GM23248 (cell line): ENCODE measurements at places on chromosomes 12 and 14.

GRCh38 chr12:118371321-118372282 lies 1.1 kb downstream of the TAOK3 start:
- DNase-seq: peak; percentile 61

DNA sequence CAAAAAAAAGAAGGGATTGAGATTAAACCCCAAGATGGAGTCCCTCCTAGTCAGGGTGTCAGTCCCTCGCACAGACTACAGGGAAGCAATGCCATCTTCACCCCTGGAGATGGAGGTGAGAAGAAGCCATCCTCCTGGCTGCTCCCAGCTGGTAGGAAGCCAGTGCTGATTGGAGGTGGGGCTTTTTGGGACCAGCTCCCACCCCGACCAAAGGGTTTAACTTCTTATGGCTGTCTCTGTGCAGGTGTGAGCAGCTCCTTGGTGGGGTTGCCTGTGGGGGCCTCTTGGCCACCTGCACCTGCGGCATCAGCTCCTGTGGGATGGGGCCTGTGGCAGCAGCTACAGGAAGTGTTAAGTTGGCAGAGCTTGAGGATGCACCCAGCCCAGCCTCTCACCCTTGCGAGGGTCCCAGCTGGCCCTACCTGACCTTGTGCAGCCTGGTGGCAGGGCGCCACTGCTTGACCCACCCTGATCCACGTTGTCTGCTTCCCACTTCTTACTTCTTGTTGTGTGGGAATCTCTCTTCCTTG lies 3.8 kb upstream of the KRT86 start:
- DNase-seq: no peak

- DNase-seq: peak; percentile 64
Observed at GRCh38 chr14:30559638-30560091, 707 bp downstream of the G2E3 start.

DNA sequence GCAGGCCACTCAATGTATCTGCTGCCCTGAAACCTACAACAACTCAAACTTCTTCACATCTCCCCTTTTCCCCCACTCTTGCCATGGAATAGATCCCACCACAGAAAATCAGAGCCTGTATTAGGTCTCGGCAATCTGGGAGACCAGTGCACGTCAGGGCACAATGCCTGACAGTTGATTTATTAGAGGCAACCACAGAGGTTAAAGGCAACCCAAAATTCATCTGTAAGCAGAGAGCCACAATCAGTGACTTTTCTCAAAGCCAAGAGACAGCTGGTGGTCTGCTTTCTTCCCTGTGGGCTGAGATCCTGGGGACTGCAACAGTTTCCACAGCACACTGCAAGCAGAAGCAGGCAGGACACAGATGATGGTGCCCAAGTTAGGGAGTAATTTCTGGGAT lies 169.0 kb upstream of the NTF3 start:
- DNase-seq: no peak
